Kidney epithelial cell (primary cell): ENCODE measurements at places on chromosomes 16 and 17. TPM values are rescaled to one million over a fixed set of nuclear protein-coding genes. Genes with fewer than 3 reads are reported as not detected.

DNA sequence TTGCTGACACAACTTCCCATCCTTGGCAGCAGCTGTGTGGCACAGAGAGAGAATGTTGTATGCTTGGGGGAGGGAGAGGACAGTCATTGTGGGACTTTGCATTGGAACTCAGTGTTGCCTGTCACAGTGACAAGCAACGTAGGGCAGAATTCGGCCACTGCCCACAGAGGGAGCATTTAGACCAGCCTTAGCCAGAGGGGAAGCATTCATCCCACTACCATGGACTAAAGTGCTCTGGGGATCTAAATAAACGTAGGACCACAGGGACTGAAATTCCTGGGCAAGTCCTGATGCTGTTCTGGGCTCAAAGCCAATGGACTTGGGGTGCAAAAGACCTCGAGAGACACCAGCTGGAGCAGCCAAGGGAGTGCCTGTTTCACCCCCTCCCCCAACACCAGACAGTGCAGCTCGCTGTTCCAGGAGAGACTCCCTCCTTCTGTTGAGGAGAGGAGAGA, 44.9 kb downstream of the ABCA8 start:
- DNase-seq: no peak

DNA sequence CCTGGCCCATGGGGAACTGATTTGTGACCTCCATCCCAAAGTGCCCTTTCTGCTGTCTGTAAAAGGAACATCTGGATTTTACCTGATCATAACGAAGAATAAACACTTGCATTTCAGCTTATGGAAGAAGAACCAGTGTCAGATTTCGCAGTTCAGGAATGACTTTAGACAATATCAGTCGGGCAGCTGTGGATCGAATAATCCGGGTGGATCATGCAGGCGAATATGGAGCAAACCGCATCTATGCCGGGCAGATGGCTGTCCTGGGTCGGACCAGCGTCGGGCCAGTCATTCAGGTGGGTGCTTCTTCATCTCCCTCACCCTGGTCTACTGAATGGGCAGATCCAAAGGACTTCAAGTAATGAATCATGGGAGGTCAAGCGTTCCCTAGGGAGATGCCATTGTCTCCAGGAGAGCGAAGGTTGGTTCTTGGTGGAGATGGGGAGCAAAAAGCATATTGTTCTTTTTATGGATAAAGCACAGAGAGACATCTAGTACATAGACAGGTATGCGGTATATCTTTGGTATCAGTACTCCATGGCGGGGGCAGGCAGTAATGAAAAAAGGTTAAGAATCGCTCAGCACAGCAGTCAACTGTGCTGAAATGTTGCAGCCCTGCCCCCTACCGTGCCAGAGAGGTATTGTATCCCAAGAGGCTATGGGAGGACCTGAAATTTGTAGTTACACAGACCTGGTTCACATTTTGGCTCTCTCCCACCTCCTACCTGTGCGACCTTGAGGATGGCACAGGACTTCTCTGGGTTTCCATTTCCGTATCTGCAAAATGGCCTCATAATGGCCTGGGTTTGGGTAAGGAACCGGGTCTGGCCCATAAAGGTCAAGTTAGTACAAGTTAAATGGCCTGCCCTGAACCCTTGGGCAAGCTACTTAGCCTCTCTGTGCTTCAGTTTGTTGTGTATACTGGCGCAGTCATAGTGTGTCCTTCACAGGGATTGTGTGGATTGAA, 4.7 kb downstream of the COQ7 start:
- DNase-seq: no peak

The FNDC8 gene
- total RNA-seq: not detected in 2 replicates

- DNase-seq: no peak
Measured at GRCh38 chr16:60729051-60729450, 1307.2 kb downstream of the CDH8 start.

- no peak for DNase-seq
Measured at GRCh38 chr17:11486101-11486867, 112.0 kb upstream of the DNAH9 start.

GRCh38 chr17:57553526-57553925, 191.6 kb downstream of the CCDC182 start:
- peak; percentile 44 for DNase-seq

DNA sequence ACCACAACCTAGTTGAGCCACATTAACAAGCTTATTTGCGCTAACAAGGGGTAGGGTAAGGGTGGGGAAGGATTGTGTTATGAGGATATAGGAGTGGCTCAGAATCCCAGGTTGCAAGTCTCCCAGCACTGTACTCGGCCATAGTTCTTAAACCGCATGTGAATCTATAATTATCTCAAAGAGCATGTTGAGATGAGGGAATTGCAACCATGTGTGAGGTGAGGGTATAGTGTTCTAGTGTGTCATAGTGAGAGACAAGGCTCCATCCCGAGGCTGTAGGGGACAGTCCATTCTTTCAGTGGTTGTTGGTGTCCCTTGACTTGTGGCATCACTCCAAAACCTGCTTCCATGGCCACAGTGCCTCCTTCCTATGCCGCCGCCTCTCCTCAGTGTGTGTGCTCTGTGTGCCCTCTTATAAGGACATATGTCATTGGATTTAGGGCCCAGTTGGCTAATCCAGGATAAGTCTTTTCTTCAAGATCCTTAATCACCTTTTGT, 22.7 kb upstream of the ATP5MC1 start:
- DNase-seq: no peak

The SETD6 gene
- total RNA-seq: 12.5 and 32.1 TPM in 2 replicates

- DNase-seq: no peak
Measured at GRCh38 chr16:20320592-20320991, 6.7 kb downstream of the GP2 start.

The VEZF1 gene
- total RNA-seq: 78.3 and 88.8 TPM in 2 replicates

GRCh38 chr17:77408284-77408683, 267.5 kb downstream of the SEC14L1 start:
- no peak for DNase-seq

DNA sequence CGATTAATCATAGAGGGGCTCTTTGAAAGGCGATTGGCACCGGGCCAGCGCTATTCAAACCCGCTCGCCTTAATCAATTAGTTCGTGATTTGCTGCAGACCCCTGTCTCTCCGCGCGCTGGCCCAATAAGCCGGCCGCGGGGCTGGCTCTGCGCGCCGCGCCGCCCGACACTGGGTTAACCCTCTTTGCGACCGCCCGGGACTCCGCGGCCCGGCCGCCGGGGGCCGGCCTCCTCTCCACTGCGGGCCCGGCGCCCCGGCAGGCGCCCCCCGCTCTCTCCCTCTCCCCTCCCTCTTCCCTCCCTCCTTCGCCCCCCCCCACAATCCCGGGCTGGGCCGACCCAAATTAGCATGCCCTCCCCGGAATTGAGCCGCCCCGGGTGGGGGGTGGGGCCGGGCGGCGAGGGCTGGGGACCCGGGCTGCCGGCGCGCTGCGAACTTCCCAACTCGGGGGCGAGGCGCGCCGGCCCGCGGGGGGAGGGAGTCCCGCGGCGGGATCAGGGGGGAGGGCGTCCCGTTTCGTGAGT, 428 bp upstream of the SALL1 start:
- DNase-seq: no peak

DNA sequence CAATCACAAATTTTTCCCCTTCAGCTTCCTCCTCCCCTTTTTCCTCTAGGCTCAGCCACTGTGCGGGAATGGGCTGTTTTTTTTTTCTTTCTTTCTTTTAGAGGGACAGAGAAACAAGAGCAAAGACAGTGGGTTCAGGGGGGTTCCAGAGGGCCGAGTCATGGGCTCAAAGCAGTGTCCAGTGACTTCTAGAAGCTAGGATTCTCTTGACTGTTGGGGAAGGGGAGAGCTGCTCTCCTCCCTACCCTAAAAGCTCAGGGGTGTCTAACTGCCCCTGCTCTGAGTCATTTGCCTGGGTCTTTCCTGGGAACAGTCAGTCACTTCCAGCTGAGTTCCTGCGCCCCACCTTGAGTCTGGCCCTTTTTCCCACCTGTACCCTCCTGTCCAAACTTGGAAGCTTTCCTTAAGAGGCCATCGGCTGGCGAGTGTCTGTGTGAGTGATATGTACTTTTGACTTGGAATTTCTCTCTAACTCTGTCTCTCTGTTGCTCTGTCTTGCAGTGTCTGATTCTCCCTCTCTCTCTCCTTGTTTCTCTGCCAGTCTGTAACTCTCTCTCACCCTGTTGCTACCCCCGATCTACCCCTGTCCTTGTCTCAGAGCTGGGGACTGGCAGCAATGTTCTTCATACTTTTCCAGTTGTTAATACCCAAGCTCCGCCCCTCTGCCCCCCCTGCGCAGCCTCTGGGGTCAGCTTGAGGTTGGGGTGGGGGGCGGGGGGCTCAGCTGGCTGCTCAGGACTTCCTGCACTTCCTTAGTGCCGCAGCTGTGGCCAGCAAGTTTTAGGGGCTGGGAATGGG, 2.4 kb downstream of the THRA start:
- DNase-seq: no peak

GRCh38 chr16:53732296-53732929, 28.5 kb downstream of the FTO start:
- DNase-seq: no peak

GRCh38 chr16:86946396-86946795, 368.0 kb downstream of the FOXL1 start:
- no peak for DNase-seq

DNA sequence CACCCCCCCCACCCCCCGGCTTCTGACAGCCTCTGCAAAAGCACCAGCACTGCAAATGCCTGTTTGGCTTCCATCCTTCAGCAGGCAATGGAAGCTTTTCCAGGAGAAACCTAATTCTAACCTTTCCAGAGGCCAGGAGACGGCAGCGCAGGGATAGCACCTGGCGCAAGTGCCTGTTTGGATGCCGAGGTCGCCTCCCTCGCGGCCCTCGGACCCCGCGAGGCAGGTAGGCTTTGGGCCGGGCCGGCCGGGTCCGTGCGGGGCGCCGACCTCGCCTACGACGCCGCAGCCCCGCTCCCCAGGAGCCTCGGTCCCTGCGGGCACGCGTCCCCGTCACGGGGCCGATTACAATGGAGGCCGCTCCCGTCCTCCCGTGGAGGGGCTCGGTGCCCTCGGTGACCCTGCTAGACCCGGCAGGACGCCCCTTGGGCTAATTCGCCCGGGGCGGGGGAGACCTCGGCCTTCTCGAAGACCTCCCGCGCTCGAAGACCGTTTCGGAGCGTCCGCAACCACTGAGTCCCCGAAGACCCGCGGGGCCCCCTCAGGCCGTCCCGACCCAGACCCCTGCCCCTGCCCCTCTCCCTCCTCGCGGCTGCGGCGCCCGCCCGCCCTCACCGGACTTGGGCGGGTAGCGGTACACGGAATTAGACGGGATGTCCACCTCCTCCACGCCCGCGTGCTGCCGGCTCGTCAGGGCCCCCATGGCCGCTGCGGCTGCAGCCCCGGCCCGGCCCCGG, 587 bp downstream of the RNF157 start:
- no peak for DNase-seq

GRCh38 chr17:5210091-5210490, 18.4 kb upstream of the ZNF594 start:
- no peak for DNase-seq

The ERCC4 gene
- total RNA-seq: 7.2 and 8.3 TPM in 2 replicates

- DNase-seq: no peak
Measured at GRCh38 chr17:75764711-75765421, at the start of gene GALK1. GALK1 (minus strand) TSS chr17:75765192; CDS start chr17:75765136, 56 bp downstream.

GRCh38 chr16:47716571-47716970, 255.4 kb downstream of the PHKB start:
- no peak for DNase-seq

The CPHXL2 gene
- not detected in 2 replicates for total RNA-seq

DNA sequence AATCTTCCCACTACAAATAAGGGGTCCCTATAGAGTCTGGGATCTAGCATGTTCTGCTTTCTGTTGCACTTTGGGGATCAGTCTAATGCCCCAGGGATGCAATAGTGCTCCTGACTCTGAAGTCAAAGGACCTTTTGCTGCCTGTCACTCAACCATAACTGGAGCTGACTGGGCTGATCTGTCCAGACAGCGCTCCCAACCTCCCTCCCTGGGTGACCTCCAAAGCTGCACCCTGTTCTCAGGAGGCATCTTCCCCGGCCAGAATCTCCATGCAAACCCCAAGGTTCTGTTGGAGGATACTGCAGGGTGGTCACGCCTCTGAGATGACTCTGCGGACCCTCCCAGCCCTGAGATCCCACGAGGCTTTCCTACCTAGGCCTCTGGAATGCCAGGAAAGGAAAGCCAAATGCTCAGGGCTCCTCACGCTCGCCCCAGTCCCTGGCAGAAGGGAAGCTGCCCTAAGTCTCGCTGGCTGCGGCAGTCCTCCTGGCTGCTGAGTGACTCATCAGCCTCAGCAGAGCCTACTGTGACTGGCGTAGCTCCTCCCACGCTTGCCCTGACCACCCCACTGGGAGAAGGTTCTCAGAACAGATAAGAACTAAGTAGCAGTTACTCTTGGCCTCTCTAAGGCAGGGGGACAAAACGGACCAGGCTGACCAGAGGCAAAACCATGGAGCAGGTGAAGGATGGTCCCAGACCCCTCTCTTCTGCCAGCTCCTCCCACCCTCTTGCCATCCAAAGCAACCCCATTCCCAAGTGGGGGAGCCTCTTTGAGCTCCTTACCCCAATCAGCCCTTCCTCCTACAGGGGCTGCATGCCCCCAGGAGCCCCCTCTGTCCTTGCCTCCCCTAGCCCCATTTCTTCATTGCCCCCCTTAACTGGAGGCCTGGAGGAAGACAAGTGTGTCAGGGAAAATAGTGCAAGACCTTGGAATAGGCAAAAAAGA, 124.1 kb upstream of the TNRC6C start:
- DNase-seq: peak; percentile 77

DNA sequence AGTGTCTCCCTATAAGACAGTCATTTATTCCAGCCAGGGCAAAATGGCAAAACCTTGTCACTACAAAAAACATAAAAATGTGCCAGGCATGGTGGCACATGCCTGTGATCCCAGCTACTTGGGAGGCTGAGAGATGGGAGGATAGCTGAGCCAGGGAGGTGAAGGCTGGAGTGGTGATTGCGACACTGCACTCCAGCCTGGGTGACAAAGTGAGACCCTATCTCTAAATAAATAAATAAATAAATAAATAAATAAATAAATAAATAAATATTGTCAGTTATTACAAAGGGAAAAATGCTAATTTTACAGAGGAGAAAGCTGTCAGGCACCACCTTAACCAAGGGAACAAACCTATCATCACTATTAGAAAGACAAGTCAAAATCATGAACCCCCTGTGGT, 75.5 kb downstream of the STH start:
- no peak for DNase-seq

The KCNJ12 gene
- total RNA-seq: 2.5 and 5.9 TPM in 2 replicates

The CDH1 gene
- 84.4 and 85.8 TPM in 2 replicates for total RNA-seq

The TOB1 gene
- 11.4 and 12.6 TPM in 2 replicates for total RNA-seq

DNA sequence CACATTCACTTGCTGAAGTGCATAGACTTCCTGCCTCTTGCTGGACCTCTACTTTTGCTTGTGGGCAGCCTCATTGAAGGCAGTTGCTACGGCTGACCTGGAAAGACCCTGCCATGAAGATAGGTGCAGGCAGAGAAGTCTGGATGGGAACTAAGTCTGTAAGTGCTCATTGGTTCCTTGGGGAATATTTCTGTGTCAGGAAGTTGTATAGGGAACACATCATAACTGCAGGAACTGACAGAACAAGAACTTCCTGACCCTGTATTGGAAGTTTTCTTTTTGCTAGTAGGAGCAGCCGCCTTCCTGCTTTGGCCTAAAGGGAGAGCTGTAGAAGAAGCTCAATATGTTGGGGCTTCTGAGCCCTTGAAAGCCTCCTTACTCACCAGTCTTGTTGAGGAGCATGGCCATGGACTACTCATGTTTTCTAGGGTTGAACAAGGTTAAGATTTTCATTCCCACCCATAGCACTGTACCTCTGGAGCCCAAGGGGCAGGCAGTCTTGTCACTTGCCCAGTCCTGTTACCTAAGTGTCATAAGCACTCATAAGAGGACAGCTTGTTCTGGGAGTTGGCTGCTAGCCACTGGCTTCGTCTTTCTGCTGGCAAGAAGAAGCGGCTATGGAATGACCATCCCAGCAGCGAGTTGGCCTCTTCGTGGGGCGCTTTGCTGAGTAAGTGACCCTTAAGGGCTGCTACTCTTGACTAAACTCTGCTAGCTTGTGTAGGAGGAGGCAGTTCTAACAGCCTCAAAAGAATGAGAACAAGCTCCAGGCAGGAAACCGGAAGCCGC, 7.2 kb downstream of the UBFD1 start:
- no peak for DNase-seq

The CDH8 gene
- 0.34 and 0.92 TPM in 2 replicates for total RNA-seq
